Cerebellum (tissue), 4 donors: ENCODE measurements at places on chromosomes 3 and 15.

- no peak for DNase-seq
Observed at GRCh38 chr3:133368371-133369067, 31.3 kb upstream of the BFSP2 start.

- peak; percentile 86 for DNase-seq
Observed at GRCh38 chr3:45665101-45665572, 24.1 kb upstream of the SACM1L start.

DNA sequence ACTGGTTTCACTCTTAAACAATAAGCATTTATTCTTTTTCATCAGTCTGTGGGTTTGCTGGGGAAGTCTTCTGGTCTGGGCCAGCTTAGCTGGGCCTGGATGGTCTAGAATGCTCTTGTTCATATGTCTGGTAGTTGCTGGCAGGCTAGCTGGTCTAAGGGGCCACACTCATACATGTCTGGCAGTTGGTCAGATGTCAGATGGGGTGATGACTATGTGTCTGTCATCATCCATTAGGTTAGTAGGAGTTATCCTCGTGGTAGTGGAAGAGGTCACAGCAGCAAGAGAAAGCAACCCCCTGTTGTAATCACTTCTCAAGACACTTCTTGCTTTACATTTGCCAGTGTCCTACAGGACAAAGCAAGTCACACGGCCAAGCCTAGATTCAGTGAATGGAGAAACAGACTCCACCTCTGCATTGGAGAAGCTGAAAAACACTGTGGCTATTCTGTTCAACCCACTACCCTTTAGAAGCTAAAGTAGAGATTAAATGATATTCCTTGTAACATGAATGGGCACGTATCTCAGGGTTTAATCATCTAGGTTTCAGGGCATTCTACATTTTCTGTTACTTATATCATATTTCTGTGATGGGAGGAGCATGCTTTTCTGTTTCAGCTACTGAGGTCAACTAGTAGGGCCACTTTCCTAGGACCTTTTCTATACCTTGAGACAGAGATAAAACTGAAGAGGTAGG lies 5.5 kb upstream of the ARID3B start:
- DNase-seq: no peak

GRCh38 chr3:43785551-43785950 lies 94.8 kb downstream of the ABHD5 start:
- no peak for DNase-seq

DNA sequence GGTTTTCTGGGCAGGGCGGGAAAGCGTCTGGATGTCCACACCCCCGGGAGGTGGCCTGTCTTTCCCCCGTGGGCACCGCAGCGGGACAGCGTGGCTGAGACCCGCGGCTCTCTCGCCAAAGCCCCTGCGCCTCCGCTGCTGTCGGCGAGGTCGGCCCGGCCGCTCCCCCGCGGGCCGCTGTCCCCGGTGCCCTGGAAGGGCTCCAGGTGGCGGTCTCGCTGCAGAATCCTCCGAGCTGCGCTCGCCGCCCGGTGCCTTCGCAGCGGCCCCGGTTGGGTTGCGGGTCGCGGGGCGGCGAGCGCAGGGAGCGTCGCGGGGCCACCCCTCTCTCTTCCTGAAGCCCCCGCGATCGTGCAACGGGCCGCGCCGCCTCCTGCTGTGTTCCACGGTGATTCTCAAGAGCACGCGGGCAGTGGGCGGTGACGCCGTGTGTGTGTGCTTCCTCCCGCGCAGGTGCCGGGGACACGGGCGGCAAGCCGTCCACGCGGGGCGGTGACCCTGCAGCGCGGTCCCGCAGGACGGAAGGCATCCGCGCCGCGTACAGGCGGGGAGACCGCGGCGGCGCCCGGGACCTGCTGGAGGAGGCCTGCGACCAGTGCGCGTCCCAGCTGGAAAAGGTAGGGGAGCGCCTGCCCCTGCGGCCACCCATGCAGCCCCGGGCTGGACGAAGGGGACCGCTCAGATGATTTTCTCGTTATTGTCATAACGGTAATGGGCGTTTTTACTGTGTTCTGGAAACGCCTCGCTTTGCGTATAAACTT lies 54.4 kb downstream of the LRRK1 start:
- DNase-seq: peak; percentile 7

DNA sequence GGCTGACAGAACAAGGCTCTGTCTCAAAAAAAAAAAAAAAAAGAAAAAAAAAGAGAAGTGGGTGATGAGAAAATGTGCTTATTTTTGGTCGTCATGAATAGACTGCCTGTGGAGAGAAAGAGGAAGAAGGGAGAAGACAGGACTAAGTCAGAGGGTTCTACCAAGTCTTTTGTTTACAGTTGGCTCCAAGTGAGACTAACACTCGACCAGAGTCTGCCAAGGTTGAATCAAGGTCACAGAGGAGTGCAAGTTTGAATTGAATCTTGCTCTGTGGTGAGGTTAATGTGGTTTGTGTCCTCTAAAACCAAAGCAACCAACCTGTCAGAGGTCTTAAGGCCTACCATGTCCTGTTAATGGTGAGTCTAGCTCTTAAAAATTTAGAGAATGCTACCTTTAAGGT lies 334.1 kb upstream of the GRM7 start:
- DNase-seq: no peak

DNA sequence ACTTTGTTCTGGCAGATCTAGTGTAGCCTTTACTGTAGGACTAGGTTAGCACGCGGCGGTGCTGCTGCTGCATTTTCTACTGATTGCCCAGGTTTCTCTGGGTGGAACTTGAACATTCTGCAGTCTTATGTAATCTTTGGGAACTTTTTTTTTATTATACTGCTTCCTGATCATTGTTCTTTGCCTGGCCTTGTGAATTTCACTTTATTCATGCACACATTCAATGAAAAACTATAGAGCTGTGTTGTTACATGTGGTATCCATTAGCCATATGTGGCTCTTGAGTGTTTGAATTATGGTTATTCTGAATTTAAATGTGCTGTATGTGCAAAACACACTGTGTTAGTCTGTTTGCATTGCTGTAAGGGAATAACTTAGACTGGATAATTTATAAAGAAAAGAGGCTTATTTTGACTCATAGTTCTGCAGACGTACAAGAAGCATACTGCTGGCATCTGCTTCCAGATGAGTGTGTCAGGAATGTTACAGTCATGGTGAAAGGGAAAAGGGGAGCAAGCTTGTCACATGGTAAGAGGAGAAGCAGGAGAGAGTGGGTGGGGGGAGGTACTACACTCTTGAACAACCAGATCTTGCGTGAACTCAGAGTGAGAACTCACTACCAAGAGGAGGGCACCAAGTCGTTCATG lies 26.5 kb downstream of the MEF2A start:
- no peak for DNase-seq

- DNase-seq: no peak
Observed at GRCh38 chr3:157793745-157794144, 290.5 kb upstream of the VEPH1 start.

GRCh38 chr15:51721199-51721960 lies 16.1 kb downstream of the LYSMD2 start:
- DNase-seq: no peak

DNA sequence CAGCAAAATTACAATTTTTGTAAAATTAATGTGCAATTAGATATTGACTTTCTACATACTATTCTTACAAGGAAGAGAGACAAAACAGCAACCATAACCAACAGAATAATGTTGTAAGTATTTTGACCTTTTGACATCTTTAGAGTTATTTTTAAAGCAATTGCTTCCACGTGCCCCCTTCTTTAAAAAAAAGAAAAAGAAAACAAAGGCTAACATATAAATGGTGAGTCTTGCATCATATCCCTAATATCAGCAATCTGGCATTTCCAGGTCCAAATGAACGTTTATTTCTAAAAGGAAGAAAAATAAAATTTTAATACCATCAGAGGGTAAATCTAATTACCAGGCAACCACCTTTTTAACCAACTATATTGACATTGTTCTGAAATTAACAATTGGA lies 19.3 kb upstream of the STRIT1 start:
- no peak for DNase-seq

DNA sequence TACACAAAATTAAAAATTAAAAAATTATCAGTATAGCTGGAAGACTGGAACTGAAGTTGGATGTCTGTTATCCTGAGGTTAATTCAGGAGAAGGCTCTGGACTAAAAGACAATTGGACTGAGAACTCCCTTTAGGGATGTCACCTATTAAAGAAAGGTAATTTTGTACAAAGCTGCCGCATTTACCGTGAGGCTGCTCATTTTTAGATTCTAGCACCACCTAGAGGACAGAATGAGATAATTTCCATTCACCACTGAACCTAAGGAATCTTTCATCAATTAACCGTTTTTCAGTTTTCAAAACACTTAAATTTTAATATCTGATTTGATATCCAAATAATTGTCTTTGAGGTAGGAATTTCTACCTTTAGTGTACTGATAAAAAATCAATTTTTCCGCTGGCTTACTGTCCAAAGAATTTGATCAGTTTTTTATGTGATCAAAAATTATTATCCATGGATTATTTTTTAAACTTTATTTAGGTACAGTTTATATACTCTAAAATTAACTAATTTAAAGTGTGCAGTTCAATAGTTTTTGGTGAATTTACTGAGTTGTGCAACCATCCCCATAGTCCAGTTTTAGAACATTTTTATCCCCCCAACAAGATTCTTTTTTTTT lies 106.7 kb upstream of the TNIK start:
- DNase-seq: peak; percentile 38

GRCh38 chr3:109353057-109353456 lies 15.7 kb upstream of the DPPA4 start:
- DNase-seq: no peak
